ENCODE measurements at places on chromosomes 1 and 21. TPM values are rescaled to one million over a fixed set of nuclear protein-coding genes. Genes with fewer than 3 reads are reported as not detected.

GRCh38 chr1:150065184-150065871, 2.2 kb upstream of the VPS45 start:
- no peaks in the 10 kb centered on the region for H3K4me1 ChIP-seq
- DNase-seq = no peak
- H3K27ac ChIP-seq = no peak overlapping the region
- H3K36me3 ChIP-seq = no peaks in the 10 kb centered on the region
- no peak overlapping the region for H3K4me3 ChIP-seq

Gene TRIM45
- polyA plus RNA-seq = 15.0 TPM

GRCh38 chr1:103520822-103521221, 4.7 kb upstream of the RNPC3 start:
- no peaks in the 10 kb centered on the region for H3K4me1 ChIP-seq
- no peak for DNase-seq
- H3K27me3 ChIP-seq = no peaks in the 10 kb centered on the region
- no peaks in the 10 kb centered on the region for H3K36me3 ChIP-seq

Gene VHLL
- not detected for polyA plus RNA-seq

DNA sequence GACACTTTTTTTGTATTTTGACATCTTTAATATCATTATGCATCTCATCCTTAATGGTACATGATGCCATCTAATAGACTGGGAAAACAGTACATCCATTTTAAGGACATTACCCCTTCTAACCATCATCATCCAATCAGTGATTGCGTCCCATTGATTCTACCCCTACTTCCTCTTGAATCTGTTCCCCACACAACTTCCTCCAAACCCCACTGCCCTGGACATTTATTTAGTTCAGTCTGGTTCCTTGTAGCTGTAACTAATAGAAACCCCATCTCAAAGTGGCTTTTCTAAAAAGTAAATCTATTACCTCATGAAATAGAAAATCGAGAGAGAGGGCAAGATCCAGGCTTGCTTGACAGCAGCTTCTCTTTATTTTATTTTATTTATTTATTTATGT, 2.1 kb upstream of the ITLN1 start:
- DNase-seq = no peak
- H3K4me1 ChIP-seq = no peaks in the 10 kb centered on the region
- no peak overlapping the region for H3K27ac ChIP-seq
- no peaks in the 10 kb centered on the region for H3K27me3 ChIP-seq
- no peak overlapping the region for H3K4me3 ChIP-seq
- H3K36me3 ChIP-seq = no peaks in the 10 kb centered on the region

GRCh38 chr1:35935442-35936388, 4.8 kb downstream of the AGO3 start:
- H3K27ac ChIP-seq = no peak overlapping the region
- H3K4me3 ChIP-seq = peak overlapping the region; percentile 25
- H3K27me3 ChIP-seq = no peaks in the 10 kb centered on the region
- H3K4me1 ChIP-seq = no peaks in the 10 kb centered on the region
- no peak for DNase-seq

Gene S100A7A
- not detected for polyA plus RNA-seq

Gene PPFIA4
- polyA plus RNA-seq = 9.0 TPM

DNA sequence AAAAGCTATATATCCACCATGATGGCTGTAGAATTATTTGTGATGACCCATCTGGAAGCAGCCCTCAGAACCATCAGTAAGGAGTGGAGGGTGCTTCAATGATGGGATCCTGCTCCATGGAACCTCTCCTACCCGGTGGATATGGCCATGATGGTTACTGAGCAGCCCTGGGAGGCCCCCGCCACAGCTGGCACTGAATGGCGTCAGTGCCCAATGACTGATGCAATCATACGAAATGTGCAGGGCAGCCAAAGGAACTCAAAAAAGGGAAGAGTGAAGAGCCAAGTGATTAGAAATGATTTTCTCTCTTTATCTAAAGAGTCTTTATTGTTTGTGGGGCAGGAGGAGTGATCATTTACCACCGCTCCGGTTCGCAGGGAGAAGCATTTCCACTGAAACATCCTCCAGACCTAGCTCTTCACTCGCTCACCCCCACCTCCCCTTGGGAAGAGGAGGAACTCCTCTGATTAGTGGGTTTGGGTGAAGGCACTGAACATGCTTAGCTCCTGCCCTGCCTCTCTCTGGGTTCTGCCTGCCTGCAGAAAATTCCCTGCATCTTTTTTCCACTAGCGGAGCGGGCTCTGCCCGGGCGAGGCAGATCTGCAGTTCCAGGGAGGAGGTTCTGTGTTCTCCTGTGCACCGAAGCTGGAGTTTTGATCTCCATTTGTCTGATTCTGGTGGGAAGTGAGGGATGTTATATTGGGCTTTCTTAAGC, 260.3 kb downstream of the GRIK3 start:
- peaks cover 19% of the 10 kb centered on the region for H3K4me1 ChIP-seq
- no peak for DNase-seq
- H3K36me3 ChIP-seq = no peaks in the 10 kb centered on the region
- no peaks in the 10 kb centered on the region for H3K27me3 ChIP-seq

GRCh38 chr1:103859721-103860120, 110.0 kb downstream of the AMY1C start:
- H3K36me3 ChIP-seq = no peaks in the 10 kb centered on the region
- H3K4me3 ChIP-seq = no peak overlapping the region
- no peak overlapping the region for H3K27ac ChIP-seq
- DNase-seq = no peak

Gene BTF3L4
- 76.1 TPM for polyA plus RNA-seq

DNA sequence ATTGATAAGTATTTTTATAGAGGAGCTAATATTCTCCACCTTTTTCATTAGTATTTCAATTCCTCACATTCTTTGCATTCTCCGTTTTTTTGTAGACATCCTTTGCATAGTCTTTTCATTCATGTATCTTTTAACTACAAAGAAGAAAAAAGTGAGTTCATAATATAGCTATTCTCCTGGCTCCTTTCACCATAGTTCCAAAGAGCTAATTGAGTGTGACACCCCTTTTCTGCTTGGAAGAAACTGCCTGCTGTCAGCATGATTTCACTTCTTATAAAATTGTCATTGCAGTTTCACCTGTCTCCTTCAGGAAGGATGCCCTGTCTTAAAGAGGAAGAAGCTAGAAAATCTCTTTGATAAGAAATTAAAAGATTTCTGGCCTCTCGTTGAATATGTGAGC, 991.1 kb downstream of the KCNT2 start:
- no peak overlapping the region for H3K4me3 ChIP-seq
- no peaks in the 10 kb centered on the region for H3K4me1 ChIP-seq
- no peaks in the 10 kb centered on the region for H3K27me3 ChIP-seq
- no peaks in the 10 kb centered on the region for H3K36me3 ChIP-seq
- no peak for DNase-seq

GRCh38 chr1:169175461-169175860, 69.0 kb downstream of the ATP1B1 start:
- no peak for DNase-seq
- no peaks in the 10 kb centered on the region for H3K4me1 ChIP-seq
- no peak overlapping the region for H3K27ac ChIP-seq
- no peak overlapping the region for H3K4me3 ChIP-seq

- no peaks in the 10 kb centered on the region for H3K27me3 ChIP-seq
- no peak overlapping the region for H3K27ac ChIP-seq
- no peaks in the 10 kb centered on the region for H3K4me1 ChIP-seq
- no peaks in the 10 kb centered on the region for H3K36me3 ChIP-seq
- peak; percentile 52 for DNase-seq
- H3K4me3 ChIP-seq = no peak overlapping the region
Observed at GRCh38 chr1:48236716-48237470, 14.4 kb downstream of the SLC5A9 start.

Gene IL10
- polyA plus RNA-seq = not detected

GRCh38 chr1:215114154-215114933, 31.8 kb downstream of the KCNK2 start:
- no peak overlapping the region for H3K27ac ChIP-seq
- H3K4me3 ChIP-seq = no peak overlapping the region
- DNase-seq = no peak
- H3K36me3 ChIP-seq = no peaks in the 10 kb centered on the region
- H3K4me1 ChIP-seq = no peaks in the 10 kb centered on the region

- no peak overlapping the region for H3K27ac ChIP-seq
- H3K36me3 ChIP-seq = no peaks in the 10 kb centered on the region
- no peaks in the 10 kb centered on the region for H3K27me3 ChIP-seq
- DNase-seq = no peak
- H3K4me1 ChIP-seq = no peaks in the 10 kb centered on the region
Observed at GRCh38 chr1:17201201-17202021, 3.5 kb upstream of the PADI1 start.

Gene APCS
- not detected for polyA plus RNA-seq

- DNase-seq = no peak
- H3K36me3 ChIP-seq = no peaks in the 10 kb centered on the region
- no peaks in the 10 kb centered on the region for H3K27me3 ChIP-seq
- H3K4me1 ChIP-seq = no peaks in the 10 kb centered on the region
Observed at GRCh38 chr1:159957824-159958268, 3.8 kb upstream of the SLAMF9 start.

Gene SLC45A1
- polyA plus RNA-seq = 1.6 TPM

Gene ATP1A2
- 40.8 TPM for polyA plus RNA-seq

GRCh38 chr1:18009478-18009961, 98.1 kb upstream of the IGSF21 start:
- peaks cover 5% of the 10 kb centered on the region for H3K4me1 ChIP-seq
- DNase-seq = peak; percentile 55
- H3K4me3 ChIP-seq = no peak overlapping the region

DNA sequence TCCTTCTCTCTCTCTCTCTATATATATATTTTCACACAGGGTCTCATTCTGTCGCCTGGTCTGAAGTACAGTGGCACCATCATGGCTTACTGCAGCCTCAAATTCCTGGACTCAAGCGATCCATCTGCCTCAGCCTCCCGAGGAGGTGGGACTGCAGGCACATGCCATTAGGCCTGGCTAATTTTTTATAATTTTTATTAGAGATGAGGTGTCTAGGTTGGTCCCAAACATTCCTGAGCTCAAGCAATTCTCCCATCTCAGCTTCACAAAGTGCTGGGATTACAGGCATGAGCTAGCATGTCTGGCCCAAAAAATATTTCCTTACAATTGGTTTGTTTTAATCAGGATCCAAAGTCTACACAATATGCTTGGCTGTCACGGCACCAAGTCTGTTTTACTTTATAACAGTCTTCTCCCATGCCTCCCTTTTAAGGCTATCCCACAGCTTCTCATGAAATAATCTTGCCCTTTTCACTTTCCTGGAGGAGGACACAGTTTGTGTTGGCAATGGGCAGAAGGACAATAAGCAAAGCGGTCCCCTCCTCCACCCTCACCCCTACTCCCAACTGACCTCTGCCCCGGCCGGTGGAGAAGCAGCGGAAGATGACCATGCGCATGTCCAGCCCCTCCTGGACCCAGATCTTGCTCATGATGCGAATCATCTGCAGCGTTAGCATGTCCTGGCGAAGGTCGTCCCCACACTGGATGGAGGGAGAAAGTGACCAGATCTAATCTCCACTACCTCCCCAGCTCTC, 28.2 kb upstream of the PPP1R15B start:
- peaks cover 21% of the 10 kb centered on the region for H3K36me3 ChIP-seq
- no peak for DNase-seq
- H3K4me1 ChIP-seq = no peaks in the 10 kb centered on the region
- no peaks in the 10 kb centered on the region for H3K27me3 ChIP-seq

GRCh38 chr1:90723590-90724108, 6.5 kb upstream of the BARHL2 start:
- H3K27ac ChIP-seq = no peak overlapping the region
- peaks cover 39% of the 10 kb centered on the region for H3K4me1 ChIP-seq
- H3K27me3 ChIP-seq = peaks cover 100% of the 10 kb centered on the region
- peaks cover 4% of the 10 kb centered on the region for H3K36me3 ChIP-seq

- DNase-seq = no peak
- H3K27ac ChIP-seq = no peak overlapping the region
- no peaks in the 10 kb centered on the region for H3K36me3 ChIP-seq
- H3K27me3 ChIP-seq = no peaks in the 10 kb centered on the region
- peaks cover 3% of the 10 kb centered on the region for H3K4me1 ChIP-seq
- no peak overlapping the region for H3K4me3 ChIP-seq
Observed at GRCh38 chr1:206568256-206568655, 44.0 kb downstream of the EIF2D start.

- H3K4me3 ChIP-seq = no peak overlapping the region
- DNase-seq = peak; percentile 87
- H3K27ac ChIP-seq = no peak overlapping the region
- H3K36me3 ChIP-seq = no peaks in the 10 kb centered on the region
Observed at GRCh38 chr1:165129568-165130164, 226.8 kb downstream of the LMX1A start.

DNA sequence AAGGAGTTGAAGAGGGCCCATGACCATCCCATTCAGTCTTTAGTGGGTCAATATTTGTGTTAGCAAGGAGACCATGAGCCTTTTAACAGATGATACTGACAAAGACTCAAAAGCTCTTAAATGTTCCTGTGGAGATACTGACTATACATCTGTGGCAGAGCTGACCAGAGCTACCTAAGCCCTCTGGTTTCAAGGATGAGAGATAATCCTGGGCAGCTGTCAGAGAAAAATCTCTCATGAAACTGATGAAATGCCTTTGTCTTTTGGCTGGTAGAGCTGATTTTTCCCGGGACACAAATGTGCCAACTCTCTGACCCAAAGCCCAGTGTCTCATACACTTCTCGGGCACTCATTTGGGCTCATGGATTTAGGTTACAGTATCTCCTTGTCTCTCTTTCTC, 100.9 kb downstream of the XCL2 start:
- H3K27me3 ChIP-seq = no peaks in the 10 kb centered on the region
- DNase-seq = no peak
- no peaks in the 10 kb centered on the region for H3K4me1 ChIP-seq
- no peaks in the 10 kb centered on the region for H3K36me3 ChIP-seq
- no peak overlapping the region for H3K4me3 ChIP-seq

- H3K36me3 ChIP-seq = peaks cover 33% of the 10 kb centered on the region
- peaks cover 4% of the 10 kb centered on the region for H3K4me1 ChIP-seq
- no peak overlapping the region for H3K4me3 ChIP-seq
- no peak for DNase-seq
Observed at GRCh38 chr1:173473599-173474011, 3.5 kb upstream of the PRDX6 start.

GRCh38 chr1:27598295-27598687, 5.7 kb downstream of the AHDC1 start:
- no peak overlapping the region for H3K4me3 ChIP-seq
- H3K36me3 ChIP-seq = no peaks in the 10 kb centered on the region
- no peak for DNase-seq

Gene THEMIS2
- 27.5 TPM for polyA plus RNA-seq

Gene KCNJ10
- polyA plus RNA-seq = 1.7 TPM

GRCh38 chr1:77438236-77438913, 156.6 kb downstream of the AK5 start:
- H3K4me1 ChIP-seq = no peaks in the 10 kb centered on the region
- H3K36me3 ChIP-seq = no peaks in the 10 kb centered on the region
- no peak for DNase-seq
- H3K4me3 ChIP-seq = no peak overlapping the region
- no peaks in the 10 kb centered on the region for H3K27me3 ChIP-seq

- H3K27ac ChIP-seq = no peak overlapping the region
- no peaks in the 10 kb centered on the region for H3K36me3 ChIP-seq
- no peaks in the 10 kb centered on the region for H3K4me1 ChIP-seq
- DNase-seq = no peak
- H3K27me3 ChIP-seq = no peaks in the 10 kb centered on the region
- H3K4me3 ChIP-seq = no peak overlapping the region
Observed at GRCh38 chr1:53543130-53543777, 84.1 kb downstream of the DMRTB1 start.

Measured in H1 (cell line).